ENCODE measurements at places on chromosomes 13 and 19.

GRCh38 chr19:14748601-14749000, 29.8 kb downstream of the ADGRE2 start:
- DNase-seq, result no peak

- no peak for DNase-seq
Measured at GRCh38 chr13:28136916-28137315, 1.4 kb upstream of the PAN3 start.

GRCh38 chr13:29808264-29808663, 42.2 kb downstream of the UBL3 start:
- no peak for DNase-seq

- DNase-seq, result no peak
Measured at GRCh38 chr19:41443813-41444455, 978 bp downstream of the ERICH4 start.

DNA sequence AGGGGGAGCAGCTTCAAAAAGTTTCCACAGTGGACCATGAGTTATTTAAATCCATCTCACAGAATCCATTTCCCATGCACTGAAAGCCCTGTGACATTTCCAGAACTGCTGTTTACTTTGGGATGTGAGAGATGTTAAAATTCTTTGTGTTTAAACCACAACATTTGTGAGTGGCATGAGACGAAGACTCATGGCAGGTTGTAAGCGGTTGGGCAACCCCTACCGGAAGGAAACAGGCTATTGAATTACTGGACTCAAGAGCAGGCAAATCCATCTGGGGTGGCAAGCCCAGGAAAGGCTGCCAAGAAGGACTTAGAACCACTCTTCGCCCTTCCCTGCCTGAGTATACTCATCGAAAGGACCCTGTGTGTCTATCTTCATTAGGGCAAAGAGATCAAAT, 22.3 kb upstream of the CLDN10 start:
- DNase-seq, result no peak
